Psoas muscle (tissue), 8 donors: ENCODE measurements at places on chromosomes 1 and 21. TPM values are rescaled to one million over a fixed set of nuclear protein-coding genes. Genes with fewer than 3 reads are reported as not detected.
A peak's percentile ranks its signal among the peaks of the same experiment; 100 is the strongest.

The RCAN3 gene
- polyA plus RNA-seq = 0.81 TPM

The MTHFR gene
- polyA plus RNA-seq = 21.7 TPM

- DNase-seq = peak; percentile 89
- no peaks in the 10 kb centered on the region for H3K27me3 ChIP-seq
- H3K27ac ChIP-seq = peak overlapping the region; percentile 99
- H3K4me3 ChIP-seq = peak overlapping the region; percentile 79
- peaks cover 55% of the 10 kb centered on the region for H3K4me1 ChIP-seq
- peaks cover 25% of the 10 kb centered on the region for H3K36me3 ChIP-seq
These were observed 517 bp downstream of the IPO13 start for GRCh38 chr1:43947061-43947873.

- no peak for DNase-seq
- H3K4me1 ChIP-seq = peaks cover 4% of the 10 kb centered on the region
- H3K27ac ChIP-seq = no peak overlapping the region
- H3K27me3 ChIP-seq = no peaks in the 10 kb centered on the region
These were observed 169.4 kb upstream of the ESRRG start for GRCh38 chr1:216892581-216893160.
